ENCODE measurements at places on chromosomes 3 and 15. TPM values are rescaled to one million over a fixed set of nuclear protein-coding genes. Genes with fewer than 3 reads are reported as not detected.

The C3orf70 gene
- total RNA-seq = not detected

The HIGD2B gene
- not detected for total RNA-seq

GRCh38 chr3:50248387-50248786 is 12.4 kb downstream of the GNAI2 start:
- no peak for DNase-seq

GRCh38 chr3:129723558-129724324 is 117.3 kb upstream of the PLXND1 start:
- no peak for DNase-seq

DNA sequence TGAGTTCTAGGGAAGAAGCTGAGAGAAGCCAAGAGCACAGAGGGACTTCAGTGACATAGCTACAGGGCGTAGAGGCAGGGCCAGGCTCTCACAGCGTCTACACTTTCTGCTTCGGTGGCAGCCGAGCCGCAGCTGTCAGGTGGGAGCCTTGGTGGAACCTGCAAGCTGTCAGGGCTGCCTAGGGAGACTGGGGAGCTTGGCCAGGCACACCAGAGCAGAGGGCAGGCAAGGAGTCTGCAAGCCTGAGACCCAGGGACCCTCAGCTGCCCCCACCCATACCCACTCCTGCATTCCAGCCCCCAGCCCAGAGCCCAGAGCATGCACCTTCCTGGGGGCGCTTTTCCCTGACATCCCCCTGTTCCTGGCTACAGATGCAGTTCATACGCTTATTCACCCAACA is 13.4 kb upstream of the KLF15 start:
- no peak for DNase-seq

DNA sequence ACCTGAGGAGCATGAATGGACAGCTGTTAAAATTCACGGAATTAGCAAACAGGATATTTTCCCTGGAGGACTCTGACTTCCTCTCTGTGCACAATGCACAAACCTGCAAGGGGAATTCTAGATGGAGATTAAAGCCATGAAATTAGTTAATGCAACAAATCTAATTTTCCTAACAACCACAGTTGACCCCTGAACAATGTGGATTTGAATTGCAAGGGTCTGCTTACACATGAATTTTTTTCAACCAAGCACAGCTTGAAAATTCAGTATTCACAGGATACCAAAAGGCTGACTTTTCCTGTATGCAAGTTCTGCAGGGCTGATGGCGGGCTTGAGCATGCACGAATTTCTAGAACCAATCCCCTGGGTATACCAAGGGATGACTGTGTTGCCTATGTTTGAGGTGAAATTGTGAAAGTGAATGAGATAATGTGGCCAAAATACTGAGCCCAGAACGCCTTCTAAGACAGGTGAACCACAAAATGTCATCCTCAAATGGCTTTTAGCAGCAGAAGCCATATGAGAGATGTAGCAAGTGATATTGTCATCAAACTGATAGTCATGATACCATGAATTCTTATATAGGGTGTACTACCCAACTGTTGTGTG is 52.5 kb downstream of the COL8A1 start:
- DNase-seq = no peak

DNA sequence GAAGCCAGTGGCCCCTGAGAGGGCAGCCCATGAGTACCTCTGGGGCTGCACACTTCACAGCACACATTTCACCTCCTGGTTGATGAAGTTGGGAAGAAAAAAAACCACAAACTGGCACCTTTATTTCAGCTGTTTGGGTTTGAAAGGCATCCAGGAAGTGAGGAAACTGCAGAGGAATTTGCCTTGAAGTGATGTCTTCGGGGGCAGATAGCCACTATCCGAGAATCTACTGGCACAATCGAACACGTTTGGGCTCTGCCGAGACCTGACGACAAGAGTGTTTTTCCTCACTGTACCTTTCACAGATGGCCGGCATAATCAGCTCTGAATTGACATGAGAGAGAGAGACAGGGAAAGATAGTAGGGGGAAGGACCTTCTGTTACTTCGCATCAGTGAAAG is 59.7 kb downstream of the LRIG1 start:
- no peak for DNase-seq

Data from activated CD4-positive, alpha-beta memory T cell treated with anti-CD3 and anti-CD28 coated beads, Interleukin-2, amount 10 ng/mL, durations not matched to agents 7 days and 5 days (primary cell).